ENCODE measurements at places on chromosomes 12 and 14.
A peak's percentile ranks its signal among the peaks of the same experiment; 100 is the strongest.

DNA sequence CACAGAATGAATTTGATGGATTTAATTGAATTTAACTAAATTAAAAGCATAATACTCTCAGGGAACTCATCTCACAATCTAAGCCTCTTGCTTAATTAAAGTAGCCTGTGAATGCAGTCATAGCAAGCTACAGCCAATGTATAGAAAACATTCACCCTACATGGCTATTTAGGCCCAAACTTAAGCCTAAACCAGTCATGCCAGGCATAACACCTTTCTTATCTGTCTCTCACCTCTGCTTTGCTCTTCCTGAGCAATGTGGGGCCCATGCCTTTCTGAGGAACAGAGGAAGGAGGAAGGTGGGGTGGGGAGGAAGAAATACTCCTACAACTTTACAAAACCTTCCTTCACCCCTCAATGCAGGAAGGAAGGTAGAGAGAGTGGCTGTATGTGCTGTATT is 29.1 kb downstream of the IFNG-AS1 start:
- no peak for DNase-seq

DNA sequence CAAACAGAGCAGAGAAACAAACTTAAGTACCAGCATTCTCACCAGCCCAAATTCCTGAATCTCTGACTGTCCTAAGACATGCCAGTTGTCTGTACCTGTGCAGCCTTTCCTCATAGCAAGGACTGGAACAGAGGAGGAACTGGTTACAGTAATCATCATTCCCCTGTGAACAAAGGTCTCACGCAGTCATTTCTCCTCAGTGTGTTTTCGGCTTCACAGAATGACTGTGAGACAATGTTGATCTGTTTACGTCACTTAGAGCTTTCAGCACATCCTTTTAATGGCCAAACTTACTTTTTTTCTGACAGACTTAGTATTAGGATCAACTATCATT is 169.0 kb downstream of the FBXL14 start:
- DNase-seq = no peak

DNA sequence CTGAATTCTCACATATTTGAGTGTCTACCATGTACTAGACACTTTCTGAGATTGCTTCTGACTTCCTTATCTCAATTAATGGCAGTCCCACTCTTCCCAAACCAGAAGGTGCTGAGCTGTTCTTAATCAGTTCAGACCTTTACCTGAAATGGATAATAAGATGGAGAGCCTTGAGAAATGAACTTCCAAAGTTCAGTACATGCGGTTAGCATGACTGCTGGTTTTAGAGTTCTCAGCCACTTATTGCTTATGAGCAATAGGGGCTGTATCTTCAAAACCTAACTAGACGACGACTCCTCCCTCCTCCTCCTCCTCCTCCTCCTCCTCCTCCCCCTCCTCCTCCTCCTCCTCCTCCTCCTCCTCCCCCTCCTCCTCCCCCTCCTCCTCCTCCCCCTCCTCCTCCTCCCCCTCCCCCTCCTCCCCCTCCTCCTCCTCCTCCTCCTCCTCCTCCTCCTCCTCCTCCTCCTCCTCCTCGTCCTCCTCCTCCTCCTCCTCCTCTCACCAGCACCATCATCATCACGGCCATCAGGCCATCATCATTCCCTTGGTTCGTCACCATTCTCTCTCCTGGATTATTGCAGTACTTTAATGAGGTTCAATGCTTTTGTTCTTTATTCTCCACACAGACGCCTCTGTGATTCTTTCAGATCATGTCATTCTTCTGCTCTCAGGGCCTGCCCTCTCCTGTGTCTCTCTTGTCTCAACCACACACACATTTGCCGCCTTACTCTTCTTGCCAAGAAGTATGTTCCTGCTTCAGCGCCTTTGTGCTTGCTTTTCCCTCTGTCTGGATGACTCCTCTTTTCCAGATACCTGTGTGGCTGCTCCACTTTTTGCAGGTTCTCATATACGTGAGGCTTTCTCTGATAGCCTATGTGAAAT is 2.7 kb downstream of the PCNX1 start:
- peak; percentile 20 for DNase-seq

DNA sequence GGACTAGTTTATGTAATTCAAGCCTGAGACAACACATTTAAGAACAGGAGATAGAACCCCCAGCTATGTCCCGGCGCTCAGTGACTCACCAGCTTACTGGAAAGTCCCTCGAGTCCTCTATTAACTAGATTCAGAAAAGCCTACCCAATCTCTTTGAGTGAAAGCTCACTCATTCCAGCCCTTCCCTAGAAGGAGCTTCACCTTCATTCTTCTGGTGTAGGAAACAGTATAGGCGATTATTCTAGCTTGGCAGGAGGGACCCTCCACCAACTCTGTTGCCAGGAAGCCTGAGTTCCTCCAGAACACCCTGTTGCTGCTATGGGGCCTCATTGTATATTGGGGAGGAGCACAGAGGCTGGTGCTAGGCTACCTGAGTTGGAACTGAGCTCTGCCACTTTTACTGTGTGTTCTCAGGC is 57.2 kb upstream of the AEBP2 start:
- DNase-seq = peak; percentile 48

DNA sequence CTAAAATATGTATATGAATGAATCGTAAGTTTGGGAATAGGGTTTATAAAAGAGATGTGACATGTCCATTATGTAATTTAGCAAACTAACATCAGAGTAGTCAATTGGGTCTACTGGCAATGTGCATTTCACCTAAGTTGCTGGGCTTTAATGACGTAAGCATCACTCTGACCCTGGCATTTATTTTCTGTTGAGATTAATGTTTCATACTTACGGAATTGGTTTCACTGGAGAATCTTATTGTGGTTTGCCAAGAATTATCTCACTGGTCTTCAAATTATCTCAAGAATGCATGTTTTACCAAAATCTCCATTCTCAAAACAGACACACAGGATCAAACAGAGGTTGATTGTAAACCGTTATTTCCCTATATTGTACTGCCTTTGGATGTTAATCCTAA is 437.1 kb downstream of the NPAS3 start:
- no peak for DNase-seq

- no peak for DNase-seq
These were observed 82.9 kb downstream of the DDX51 start for GRCh38 chr12:132061197-132061596.

DNA sequence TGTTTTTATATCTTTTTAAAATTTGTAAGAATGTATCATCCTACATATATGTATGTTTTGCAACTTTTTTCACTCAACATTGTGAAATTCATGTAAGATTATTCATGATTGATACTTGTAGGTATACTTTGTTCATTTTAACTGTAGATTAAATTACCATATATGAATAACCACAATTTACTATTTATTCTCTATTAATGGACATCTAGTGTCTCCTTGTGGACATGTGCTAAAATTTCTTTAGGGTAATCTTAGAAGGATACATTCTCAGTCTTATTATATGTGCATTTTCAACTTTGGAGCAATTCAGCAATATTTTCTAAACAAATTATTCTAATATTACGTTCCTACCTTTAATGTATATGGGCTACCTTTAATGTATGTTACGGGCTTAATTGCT is 192.4 kb downstream of the FUT8 start:
- DNase-seq = no peak

GRCh38 chr14:89845346-89845745 is 109.2 kb downstream of the EFCAB11 start:
- DNase-seq = no peak

- DNase-seq = no peak
These were observed 33.3 kb upstream of the CCDC198 start for GRCh38 chr14:57526942-57527341.

- no peak for DNase-seq
These were observed 219.3 kb upstream of the HMGA2 start for GRCh38 chr12:65605019-65605418.

DNA sequence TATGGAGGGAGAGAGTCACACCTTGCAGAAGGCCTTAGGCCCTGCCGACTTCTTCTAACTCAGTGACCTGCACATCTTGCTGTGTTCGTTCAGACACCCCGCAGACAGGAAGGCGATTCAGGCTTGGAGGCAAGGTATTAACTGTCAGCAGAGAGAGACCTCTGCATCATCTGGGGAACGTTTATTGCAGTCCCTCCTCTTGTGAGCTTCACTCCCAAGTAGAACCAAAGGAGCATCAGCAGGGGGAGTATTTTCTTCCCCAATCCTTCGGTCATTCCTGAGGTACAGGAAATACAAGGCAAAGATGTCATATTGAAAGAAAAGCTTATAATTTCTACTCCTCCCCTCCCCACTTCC is 217.9 kb downstream of the CRADD start:
- DNase-seq = no peak

DNA sequence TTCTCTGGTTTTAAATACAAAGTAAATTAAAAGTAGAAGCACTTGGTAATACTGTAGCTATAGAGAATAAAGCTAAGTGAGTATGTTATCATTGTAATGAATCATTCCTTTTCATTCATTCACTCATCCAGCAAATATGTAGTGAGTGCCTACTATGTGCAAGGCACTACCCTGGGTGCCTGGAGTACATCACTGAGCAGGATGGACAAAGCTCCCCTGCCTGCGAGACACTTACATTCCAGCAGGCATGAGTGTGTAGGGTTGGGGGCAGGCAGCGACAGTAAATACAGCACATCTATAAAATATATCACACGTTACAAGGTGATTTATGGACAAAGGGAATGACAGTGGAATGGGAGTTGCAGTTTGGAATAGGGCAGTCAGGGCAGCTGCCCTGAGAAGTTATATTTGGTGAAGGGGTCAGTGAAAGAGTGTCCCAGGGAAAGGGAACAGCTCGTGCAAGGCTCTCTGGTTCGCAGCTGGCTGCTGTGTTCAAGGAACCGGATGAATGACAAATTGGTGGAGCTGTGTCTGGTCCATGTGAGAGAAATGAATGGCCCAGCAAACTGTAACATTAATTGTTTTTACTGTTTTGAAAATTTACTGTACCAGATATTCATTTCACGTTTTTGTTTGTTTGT is 159.6 kb downstream of the CRADD start:
- DNase-seq = no peak

- no peak for DNase-seq
These were observed 179.4 kb downstream of the PHLDA1 start for GRCh38 chr12:75852143-75852542.

GRCh38 chr12:32542428-32543229 is 136.5 kb upstream of the DNM1L start:
- DNase-seq = no peak

DNA sequence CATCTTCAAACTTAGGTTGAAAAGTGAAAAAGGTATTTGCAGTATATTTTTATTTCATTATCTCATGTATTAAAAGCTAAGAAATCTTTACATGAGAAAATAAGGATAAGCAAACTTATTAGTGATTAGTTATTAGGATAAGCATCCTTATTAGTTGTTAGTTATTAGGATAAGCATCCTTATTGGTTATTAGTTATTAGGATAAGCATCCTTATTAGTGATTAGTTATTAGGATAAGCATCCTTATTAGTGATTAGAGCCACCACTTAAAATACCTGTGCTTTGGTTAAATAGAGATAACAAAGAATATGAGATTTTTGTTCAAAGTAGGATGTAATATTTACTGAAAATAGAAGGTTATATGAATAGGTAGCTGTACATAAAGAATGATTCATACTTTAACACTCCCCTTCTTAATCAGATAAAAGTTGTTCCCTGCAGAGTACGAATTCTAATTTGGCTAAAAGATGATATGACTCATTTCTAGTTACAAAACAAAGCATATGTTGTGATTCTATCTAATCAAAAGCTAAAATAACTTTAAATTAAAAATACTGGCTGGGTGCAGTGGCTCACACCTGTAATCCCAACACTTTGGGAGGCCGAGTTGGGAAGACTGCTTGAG is 56.4 kb downstream of the KDM5A start:
- no peak for DNase-seq

GRCh38 chr14:104091061-104091926 is 5.8 kb downstream of the ASPG start:
- no peak for DNase-seq

- no peak for DNase-seq
These were observed 7.1 kb upstream of the CCDC175 start for GRCh38 chr14:59583755-59584154.

- no peak for DNase-seq
These were observed 10.0 kb upstream of the GPRC5A start for GRCh38 chr12:12881151-12881909.
